Heart right ventricle (tissue), 16 donors: ENCODE measurements at places on chromosomes 5 and 9.

DNA sequence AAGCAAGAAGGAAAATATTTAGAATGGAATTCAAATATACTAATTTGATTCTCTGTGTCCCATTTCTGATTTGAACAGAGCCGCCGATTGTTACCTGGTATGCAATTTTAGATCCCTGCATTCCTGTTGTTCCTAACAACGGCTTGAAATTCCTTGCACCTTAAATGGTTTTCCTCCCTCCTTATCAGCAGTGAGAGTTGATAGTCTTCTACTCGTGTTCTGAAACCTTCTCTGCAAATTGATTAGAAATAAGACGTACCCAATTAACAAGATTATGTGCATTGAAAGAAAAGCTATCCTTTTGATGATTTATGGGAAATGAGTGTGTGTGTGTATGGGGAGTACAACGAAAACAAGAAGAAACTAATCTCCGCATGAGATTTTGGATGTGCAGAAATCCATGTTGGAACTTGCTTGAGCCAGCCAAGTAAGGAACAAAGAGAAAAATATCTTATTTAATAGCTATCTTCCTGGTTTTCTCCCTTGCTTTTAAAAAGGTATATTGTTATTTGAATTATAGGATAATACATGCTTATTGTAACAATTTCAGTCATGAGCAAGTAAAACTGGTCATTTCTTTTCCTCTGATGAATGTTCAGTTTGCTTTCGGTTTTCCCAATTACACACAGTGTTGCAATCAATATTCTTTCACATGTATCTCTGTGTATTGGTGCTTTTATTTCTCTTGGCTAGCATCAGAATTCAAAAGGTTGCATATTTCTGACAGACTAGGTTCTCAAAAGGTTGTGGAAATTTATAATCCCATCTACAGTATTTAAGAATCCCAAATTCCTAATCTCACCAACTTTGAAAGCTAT is 211.1 kb upstream of the ACTBL2 start:
- no peak for DNase-seq

GRCh38 chr5:168648016-168648415 is 68.8 kb upstream of the PANK3 start:
- no peak for DNase-seq

GRCh38 chr5:31982621-31983020 is 191.5 kb downstream of the GOLPH3 start:
- no peak for DNase-seq

DNA sequence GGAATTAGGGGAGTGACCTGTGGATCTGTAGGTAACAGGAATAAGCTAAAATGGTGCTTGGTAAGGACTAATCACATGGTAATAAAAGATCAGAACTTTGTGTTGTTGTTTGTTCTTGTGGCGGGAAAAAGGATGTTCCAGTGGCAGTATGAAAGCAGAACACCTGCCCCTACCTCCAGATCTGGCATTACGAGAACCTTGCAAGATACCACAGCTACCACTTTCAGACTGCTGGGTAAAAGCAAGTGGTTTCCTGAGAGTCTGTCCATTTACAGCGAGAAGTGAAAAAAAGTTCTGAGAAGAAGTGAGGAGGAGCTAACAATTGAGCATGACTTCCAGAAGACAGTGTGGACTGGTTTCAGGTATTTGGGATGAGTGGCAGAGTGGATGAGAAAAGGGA is 252.5 kb downstream of the TLE4 start:
- DNase-seq, result no peak

GRCh38 chr9:110592044-110592830 is 12.7 kb upstream of the SVEP1 start:
- DNase-seq, result no peak

GRCh38 chr5:123209502-123210027 is 120.5 kb downstream of the PRDM6 start:
- DNase-seq, result no peak

GRCh38 chr5:148912714-148913398 is 86.4 kb downstream of the ADRB2 start:
- DNase-seq, result no peak

- no peak for DNase-seq
Observed at GRCh38 chr9:2625427-2625826, 3.8 kb downstream of the VLDLR start.

- DNase-seq, result no peak
Observed at GRCh38 chr9:93262537-93263310, 78.8 kb downstream of the WNK2 start.

- no peak for DNase-seq
Observed at GRCh38 chr9:88026118-88026479, 51.8 kb upstream of the CDK20 start.

- no peak for DNase-seq
Observed at GRCh38 chr5:61357745-61358144, 25.7 kb downstream of the ZSWIM6 start.

DNA sequence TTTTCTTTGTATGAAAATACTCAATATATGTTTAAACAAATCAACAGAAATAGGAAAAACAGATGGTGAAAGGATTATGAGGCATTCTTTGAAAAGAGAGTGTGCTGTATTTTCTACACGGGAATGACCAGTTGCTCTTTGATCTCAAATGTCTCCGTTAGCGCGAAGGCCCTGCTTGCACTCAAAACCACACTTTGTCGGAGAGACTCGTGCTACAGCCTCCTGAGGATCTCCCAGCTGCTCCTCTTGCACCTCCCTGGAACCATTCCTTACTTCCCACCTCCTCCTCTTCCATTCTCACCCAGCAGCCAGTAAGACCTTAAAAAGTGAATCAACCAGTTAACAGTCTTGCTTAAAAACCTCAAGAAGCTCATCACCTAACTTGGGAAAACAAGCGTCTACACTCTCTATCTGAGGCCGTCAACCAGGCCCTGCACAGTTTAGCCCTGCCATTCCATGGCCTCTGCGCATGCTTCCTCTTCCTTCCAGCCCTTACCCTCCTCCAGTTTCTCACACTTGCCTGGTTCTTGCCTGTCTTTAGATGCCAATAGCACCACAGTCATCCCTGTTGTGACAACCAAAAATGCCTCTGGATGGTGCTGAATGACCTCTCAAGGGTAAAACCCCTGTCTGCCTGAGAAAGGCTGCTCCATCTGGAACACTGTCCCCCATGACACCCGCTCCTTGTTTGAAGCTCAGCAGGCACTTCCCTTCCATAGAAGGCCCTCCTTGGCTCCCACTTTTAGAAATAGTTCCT is 594.7 kb upstream of the WWC1 start:
- DNase-seq, result no peak

DNA sequence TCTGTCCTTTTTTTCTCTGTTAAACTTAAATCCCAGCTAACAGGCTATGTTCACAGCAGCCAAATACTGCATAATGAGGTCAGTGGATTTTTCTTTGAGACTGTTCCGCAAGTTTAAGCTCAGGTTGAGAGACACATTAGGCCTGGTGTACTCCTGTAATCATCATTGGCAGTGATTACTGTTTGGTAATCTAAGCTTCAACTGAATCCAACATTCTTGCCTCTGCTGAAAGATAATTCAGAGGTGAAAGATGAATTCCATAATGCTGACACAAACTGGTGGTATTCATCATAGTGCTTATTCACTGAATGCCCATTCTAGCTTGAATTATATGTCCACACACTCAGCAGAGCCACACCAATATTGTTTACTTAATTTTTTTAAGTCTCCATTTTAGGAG is 108.5 kb downstream of the NFIB start:
- no peak for DNase-seq

DNA sequence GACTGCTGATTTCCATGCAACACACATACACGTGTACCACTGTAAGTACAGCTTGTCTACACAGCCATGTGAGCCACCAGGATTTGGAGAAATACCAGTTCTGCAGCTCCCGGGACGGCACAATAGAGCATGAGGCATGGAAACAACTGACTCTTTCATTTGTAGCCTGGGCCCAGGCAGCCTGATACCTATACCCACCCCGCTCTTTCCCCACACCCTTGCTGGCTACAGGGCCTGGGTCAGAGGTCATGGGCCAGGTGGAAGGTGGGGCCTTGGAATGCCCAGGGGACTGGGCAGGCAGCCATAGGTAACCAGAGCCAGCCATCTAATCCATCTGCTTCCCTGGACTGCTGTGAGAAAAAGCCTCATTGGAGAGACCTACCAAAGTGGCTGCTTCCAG is 39.0 kb upstream of the ZSWIM6 start:
- no peak for DNase-seq

DNA sequence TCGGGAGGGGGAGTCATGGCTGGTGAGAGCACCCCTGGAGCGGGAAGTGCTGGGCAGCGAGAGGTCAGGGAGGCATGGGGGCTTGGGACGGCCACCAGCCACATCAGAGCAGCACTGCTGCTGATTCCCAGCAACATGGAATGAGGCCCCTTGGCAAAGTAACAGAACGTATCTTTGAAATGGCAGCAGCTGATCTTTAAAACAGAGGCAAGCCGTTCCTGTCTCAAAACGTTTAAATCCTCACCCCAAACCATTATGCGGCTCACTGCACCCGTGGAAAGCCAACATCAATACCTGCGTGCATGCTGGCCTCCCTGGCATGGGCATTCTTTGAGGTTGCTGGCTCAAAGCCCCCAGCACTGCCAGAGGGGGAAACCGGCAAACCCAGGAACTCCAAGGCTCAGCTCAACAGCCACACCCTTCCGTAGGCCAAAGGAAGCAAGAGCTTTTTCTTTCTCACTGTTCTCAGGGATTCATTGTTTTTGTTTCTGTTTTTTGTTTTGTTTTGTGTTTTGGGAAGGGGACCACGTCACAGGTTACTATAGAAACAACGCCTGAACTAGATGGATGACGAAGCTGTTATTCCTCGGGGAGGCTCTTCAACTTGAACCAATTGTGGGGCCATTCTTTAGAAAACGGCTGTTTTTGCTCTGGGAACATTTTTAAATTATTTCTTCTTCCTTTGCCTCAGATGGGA is 28.1 kb upstream of the OBP2B start:
- DNase-seq, result no peak

DNA sequence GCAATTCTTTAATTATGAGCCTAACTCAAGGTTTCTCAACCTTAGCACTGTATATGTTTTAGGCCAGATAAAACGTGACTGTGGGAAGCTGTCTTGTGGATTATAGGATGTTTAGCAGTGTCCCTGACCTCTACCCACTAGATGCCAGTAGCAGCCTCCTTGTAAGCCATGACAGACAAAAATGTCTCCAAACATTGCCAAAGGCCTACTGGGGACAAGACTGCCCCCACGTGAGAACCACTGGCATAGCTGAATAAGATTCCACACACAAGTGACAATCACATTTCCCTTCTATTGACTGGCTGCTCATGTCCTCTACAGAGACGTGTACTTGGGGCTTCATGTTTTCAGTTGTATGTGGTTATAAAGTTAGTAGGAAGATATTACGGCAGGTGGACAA is 55.4 kb downstream of the GOLM1 start:
- DNase-seq, result no peak

- no peak for DNase-seq
Observed at GRCh38 chr5:56108246-56108645, 113.5 kb upstream of the IL6ST start.

GRCh38 chr9:133331221-133331620 is 4.8 kb downstream of the SURF6 start:
- no peak for DNase-seq

DNA sequence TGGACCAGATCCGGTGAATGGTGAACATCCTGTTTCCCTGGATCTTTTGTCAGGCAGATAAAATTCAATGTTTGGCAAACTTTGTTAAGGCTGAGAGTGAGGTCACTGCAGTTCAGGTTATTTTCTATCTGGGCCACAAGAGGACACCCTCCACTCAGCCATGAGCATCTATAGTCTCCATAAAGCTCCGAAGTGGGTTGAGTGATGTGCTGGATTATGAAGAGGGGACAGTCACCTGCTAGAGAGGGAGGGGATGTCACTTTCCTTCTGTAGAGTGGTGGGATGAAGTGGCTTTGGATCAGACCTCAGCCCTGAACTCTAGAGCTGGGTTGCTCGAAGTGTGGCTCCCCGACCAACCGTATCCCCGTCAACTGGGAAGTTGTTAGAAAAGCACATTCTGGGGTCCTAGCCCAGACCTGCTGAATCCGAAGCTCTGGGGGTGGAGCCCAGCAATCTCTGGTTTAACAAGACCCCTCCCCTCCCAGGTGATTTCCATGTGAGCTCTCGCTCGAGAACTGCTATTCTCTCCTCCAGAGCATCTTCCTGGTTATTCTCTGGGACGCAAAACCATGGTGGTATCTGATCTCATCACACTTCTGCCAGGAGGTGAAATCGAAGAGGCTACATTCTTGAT is 31.8 kb upstream of the FGF1 start:
- peak; percentile 59 for DNase-seq

GRCh38 chr9:107049803-107050184 is 186.8 kb downstream of the ZNF462 start:
- no peak for DNase-seq

DNA sequence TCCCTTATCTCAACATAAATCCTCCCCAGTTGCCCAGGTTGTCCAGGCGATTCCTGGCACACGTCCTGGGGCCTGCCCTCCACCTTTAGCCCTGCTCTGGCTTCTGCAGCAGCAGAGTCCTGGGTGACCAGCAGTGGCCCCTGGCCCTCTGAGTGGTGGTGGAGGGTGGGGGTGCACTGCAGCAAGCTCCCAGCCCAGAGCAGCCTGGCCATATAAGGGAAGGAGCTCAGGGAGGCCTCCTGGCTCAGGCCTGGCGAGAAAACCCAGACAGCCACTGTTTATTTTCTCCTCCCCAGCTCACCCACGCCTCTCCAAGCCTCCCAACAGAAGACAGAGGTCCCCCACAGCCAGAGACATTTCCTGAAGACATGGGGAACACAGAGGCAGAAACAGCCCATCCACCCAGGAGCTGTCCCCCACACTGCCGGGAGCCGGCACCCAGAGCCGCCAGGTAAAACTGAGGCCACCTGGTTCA is 44.7 kb upstream of the IL17B start:
- peak; percentile 59 for DNase-seq

DNA sequence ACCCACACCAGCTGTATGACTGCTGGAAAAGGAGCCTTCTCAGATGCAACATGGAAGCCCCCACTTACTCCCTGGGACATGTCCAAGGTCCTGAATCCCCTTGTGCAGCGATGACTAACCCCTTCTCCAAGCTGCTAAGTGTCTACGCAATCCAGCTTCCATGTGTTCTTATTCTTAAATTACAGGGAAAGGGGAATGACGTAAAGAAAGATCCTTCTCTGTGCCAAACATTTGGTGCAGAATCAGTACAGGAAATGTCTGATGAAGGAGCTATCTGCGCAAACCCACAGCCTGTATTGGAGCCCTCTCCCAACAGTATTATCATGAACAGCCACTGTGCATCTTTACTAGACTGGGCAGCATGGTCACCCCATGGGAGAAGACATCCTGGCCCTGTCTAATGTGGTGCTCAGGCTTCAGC is 183.2 kb downstream of the FRMD3 start:
- DNase-seq, result peak; percentile 64
